Stimulated activated CD4-positive, alpha-beta T cell treated with anti-CD3 and anti-CD28 coated beads, Interleukin-4, amount 100 ng/mL, for 24 hours (primary cell): ENCODE measurements at places on chromosomes 11 and 22.
A peak's percentile ranks its signal among the peaks of the same experiment; 100 is the strongest.

GRCh38 chr11:18849406-18849805 is 57.8 kb upstream of the PTPN5 start:
- DNase-seq: no peak

GRCh38 chr11:119391275-119391674 is 9.8 kb upstream of the USP2 start:
- no peak for DNase-seq

DNA sequence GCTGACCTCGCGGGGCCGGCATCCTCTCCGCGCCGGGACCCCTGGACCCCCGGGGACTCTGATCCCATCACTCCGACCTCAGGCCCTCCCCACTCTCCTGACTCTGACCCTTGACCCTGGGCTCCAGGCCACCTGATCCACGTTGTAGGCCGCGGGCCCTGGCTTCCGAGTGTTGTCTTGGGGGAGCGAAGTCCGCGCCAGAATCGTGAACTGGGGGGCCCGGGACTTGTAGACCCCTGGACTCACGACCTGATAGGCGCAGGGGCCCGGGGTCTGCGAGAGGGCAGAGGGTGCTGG is 716 bp upstream of the TYMP start:
- DNase-seq: no peak

- no peak for DNase-seq
These were observed 15.7 kb downstream of the TSPAN32 start for GRCh38 chr11:2317354-2318050.

- DNase-seq: no peak
These were observed 64.6 kb downstream of the ARHGEF12 start for GRCh38 chr11:120400564-120401364.

DNA sequence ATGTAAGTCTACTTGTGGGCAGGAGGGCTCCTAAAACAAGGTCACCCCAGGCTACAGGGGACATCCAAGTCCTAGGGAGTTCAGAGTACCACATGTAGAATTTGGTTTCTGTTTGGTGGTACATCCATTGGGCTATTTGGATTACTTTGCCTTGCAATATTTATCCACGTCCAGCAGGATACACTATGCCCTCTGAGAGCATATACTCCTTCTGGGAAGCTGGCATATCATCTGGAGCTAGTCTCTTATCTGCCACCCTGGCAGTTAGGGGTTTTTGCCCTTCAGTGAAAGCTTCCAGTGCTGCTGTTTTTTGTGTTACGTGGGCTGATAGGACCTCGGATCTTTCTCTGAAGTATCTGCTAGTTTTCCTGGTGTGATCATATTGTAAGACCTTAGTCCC is 7.3 kb downstream of the LMO2 start:
- DNase-seq: no peak

DNA sequence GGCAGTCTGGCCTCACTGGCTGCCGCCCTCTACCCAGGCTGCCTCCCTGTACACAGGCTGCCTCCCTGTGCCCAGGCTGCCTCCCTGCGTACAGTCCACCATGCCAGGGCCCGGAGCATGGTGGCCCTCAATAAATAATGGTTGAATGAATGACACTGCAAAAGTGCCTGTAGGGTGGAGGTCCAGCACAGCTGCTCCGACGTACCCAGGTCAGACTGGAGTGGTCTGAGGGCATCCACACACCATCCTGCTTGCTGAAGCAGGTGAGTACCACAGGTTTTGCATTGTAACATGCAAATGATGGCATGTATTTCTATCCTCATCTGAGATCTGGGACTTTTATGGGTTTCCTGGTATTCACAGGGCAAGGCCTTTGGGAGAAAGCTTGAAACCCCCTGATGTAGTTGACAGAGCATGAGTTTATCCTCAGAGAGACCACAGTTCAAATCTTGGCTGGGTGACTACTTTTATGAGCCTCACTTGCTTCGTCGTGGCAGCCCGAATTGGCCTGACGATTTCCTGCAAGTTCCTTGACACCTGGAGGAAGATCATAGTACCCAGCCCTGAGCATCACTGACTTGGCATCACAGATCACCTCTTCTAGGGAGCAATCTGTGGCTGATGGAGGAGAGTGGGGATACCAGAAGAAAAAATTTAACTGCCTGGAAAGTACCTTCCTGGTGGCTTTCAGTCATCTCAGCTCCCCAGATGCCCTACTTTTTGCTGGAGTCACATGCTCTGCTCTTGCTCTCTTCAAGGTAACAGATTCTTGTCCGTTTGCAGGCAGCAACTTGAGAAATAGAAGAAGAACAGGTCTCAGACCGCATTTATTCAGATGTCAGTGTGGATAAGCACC is 16.0 kb upstream of the CYB5R3 start:
- DNase-seq: no peak

DNA sequence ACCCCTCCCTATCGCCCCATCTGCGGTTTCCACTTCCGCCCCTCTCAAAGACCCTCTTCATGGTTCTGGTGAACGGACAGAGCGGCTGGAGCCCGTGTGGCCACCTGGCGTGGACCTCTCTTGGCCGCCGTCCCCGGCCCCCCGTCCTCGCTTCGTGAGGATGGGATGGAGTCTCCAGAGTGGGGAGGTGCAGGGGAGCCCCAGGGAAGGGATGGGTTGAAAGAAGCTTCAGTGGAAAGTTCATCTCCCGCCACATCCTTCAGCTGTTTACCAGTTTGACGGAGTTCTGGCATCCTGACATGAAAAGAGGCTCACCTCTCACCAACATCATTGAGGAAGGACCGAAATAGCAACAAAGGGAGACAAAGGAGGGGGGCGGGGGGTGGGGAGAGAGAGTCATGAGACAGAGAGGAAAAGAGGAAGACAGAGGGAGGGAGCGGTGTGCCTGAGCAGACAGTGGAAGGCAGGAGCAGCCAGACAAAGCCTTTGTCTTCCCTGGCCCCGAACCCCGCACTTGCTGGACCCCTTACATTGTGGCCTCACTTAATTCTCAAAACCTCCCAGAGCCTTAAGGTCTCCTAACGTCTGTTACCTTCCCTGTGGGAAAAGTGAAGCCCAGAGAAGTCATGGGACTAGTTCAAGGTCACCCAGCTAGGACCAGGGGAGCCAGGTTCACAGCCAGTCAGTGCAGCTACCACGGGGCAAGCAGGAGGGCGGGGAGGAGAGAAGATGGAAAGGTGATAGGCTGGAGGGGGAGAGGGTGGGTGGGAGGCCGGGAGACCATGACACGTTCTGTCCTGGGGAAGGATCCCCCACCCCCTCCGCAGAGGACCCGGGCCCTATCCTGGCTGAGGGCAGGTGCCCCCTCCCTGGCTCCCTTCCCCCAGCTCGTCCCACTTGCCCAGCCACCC is 54.9 kb downstream of the CD6 start:
- peak; percentile 62 for DNase-seq

DNA sequence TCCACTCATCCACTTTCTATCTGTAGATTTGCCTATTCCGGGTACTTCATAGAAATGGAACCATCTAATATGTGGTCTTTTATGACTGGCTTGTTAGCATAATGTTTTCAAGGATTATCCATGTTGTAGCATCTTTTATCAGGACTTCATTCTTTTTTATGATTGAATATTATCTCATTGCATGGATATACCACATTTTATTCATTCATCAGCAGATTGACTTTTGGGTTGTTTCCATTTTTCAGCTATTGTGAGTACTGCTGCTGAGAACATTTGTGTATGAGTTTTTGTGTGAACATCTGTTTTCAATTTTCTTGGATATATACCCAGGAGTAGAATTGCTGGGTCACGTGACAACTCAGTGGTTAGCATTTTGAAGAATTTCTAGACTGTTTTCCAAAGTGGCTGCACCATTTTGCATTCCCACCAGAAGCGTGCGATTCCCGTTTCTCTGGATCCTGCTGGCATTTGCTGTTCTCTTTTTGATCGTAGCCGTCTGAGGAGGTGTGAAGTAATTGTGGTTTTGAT is 8.9 kb downstream of the DERL3 start:
- no peak for DNase-seq

GRCh38 chr22:27679693-27680488 is 121.7 kb downstream of the MN1 start:
- no peak for DNase-seq

DNA sequence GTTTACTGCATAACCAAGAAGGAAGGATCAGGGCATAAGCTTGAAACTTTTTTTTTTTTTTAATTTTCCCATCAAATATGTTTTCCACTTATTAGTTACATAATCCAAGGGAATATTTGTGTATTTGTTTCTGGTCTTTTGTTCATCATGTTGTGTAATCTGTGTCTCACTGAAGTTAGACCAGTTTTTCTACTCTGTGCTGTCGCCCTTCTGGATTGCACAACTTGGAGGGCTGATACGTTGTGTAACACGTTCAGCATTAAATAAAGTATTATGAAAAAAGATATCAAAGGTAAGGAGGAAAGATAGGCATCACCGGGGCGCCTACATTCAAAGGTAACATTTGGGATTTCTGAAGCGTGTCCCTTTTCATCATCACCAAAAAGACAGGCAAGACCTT is 3.3 kb upstream of the E2F8 start:
- DNase-seq: no peak

- no peak for DNase-seq
These were observed 3.4 kb downstream of the PTGDR2 start for GRCh38 chr11:60852117-60852981.

- no peak for DNase-seq
These were observed 5.1 kb downstream of the GRAMD4 start for GRCh38 chr22:46625113-46625842.

- no peak for DNase-seq
These were observed 26.7 kb downstream of the TCF20 start for GRCh38 chr22:42243802-42244060.

DNA sequence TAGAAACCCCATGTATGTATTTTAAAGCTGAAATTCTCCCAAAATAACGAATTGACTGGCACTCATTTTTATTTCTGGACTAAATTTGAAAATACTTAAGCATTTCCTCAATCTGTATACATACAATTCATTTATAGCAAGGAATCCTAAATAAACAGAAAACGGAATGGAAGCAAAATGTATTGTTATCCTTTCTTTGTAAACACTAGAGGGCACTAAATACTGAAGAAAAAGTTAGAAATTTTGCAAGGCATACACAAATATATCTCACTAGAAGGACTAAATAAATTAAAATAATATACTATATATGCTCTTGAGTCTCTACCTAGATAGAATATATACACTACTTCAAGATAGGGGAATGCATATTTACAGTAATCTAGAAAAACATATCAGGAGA is 23.1 kb upstream of the ANO5 start:
- no peak for DNase-seq

DNA sequence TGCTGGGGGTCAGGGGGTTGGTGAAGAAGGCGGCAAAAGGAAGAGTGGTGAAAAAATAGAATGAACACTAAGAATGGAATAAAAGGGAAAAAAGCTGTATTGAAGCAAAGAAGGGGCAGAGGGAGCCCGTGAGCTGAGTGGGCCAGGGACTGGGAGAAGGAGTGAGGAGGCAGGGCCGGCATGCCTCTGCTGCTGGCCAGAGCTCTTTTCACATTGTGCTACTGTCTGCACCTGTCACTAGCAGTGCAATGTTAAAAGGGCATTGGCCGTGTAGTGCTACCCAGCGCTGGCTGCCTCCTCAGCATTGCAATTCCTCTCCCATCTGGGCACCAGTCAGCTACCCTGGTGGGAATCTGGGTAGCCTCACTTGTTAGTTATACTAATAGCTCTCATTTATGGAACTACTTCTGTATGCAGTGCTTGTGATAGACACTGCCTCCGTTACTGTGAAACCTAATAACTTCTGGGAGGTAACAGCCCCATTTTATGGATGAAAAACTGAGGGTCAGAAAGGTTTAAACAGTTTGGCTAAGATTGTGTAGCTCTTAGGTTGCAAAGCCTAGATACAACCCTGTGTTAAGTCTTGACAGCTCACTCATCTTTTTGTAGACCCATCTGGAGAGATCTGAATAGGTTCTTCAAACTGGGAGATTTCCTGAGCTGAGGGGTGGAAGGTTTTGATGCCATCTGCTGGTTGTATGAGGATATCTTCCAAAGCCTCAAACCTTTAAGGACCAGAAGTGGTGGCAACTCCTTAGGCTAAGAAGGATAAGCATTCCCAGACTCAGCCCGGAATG is 8.5 kb downstream of the YPEL4 start:
- no peak for DNase-seq

- peak; percentile 12 for DNase-seq
These were observed 1.1 kb downstream of the HMGXB4 start for GRCh38 chr22:35258191-35258988.

GRCh38 chr22:23458663-23459541 is 121.2 kb downstream of the IGLL1 start:
- no peak for DNase-seq

DNA sequence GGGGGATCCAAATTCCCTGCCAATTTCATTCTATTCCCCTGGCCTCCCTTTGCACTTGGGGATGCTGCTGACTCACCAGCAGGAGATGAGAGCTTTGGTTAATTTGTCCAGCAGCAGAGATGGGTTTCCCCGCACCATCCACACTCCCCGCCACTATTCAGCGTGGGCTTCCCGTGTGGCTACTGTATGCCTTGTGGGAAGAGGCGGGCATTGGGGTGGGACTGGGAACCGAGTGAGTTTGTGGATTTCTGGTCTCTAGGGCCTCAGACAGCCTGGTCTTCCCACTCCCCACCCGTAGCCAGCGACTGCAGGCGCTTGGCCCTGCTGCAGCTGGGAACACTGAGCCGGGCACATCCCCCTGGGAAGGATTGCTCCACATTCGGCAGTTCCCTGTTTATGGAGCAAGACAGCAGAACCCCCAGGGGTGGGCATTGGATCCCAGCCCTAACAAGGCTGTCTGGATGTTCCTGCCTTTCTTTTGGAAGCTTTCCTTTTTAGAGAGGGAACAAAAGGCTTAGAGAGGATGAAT is 23.4 kb downstream of the KIAA1671 start:
- no peak for DNase-seq
